Thymus (tissue), 14 donors: ENCODE measurements at places on chromosomes 7 and 10.
A peak's percentile ranks its signal among the peaks of the same experiment; 100 is the strongest.

- no peak for DNase-seq
Measured at GRCh38 chr10:43873717-43874116, 225.0 kb upstream of the ZNF32 start.

- DNase-seq = no peak
Measured at GRCh38 chr10:38032886-38033285, 22.4 kb downstream of the ZNF33A start.

DNA sequence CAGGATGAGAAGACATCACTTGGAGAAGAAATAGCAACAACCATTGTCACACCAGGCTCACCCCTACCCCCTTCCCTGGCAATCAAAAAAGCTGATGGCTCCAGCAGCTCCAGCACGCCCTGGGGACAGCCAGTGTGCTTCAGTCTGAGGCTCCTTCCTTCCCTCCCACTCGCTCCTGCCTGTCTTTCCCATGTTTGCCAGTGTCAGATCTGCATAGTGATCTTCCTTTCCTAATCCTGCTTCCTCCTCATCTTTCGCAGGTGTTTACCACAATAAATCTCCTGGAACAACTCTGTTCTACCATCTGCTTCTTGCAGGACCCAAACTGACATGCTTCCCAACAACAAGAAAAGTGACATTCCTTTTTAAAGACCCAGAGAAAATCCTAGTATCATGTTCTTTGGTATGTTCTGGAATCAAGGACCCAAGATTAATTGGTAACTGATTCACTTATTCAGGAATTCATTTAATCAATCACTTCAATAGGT, 57.1 kb downstream of the STEAP1B start:
- DNase-seq = no peak

- no peak for DNase-seq
Measured at GRCh38 chr7:50508471-50508943, 56.7 kb downstream of the DDC start.

DNA sequence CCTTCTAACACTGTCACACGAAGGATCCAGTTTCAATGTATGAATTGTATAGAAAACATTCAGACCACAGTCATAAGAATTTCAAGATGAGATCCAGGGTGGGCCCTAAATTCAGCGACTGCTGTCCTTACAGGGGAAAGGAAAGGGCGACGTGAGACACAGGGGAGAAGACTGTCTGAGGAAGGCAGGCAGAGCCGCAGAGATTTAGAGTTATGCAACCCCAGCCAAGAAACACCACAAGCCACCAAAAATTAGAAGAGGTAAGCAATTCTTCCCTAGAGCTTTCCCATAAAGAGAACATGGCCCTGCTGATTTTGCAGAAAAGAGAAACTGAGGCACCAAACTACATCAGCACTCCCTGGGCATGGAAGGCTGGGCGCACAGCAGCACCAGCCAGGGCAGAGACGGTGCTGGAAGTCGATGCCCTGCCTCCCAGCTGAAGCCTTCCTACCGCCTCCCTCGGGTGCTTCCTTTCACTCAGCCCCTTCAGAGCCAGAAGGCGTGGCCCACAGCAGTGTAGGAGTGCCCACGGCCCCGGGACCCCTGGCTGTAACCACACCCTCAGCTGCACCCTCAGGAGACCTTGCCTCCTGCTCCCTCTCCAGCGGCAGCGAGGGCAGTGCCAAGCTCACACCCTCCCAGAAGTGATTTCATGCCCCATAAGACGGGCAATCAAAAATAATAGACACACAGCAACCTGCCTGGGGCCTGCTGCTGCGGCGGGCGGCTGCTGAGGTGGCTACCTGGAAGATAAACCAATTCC, 81.0 kb upstream of the LRRC4 start:
- DNase-seq = no peak

GRCh38 chr10:94583124-94583523, 37.5 kb downstream of the HELLS start:
- no peak for DNase-seq

GRCh38 chr10:87505366-87506111, 846 bp downstream of the MINPP1 start:
- DNase-seq = no peak

GRCh38 chr7:159280008-159280407, 135.3 kb upstream of the VIPR2 start:
- DNase-seq = no peak

- no peak for DNase-seq
Measured at GRCh38 chr10:66795866-66796265, 130.0 kb upstream of the LRRTM3 start.

DNA sequence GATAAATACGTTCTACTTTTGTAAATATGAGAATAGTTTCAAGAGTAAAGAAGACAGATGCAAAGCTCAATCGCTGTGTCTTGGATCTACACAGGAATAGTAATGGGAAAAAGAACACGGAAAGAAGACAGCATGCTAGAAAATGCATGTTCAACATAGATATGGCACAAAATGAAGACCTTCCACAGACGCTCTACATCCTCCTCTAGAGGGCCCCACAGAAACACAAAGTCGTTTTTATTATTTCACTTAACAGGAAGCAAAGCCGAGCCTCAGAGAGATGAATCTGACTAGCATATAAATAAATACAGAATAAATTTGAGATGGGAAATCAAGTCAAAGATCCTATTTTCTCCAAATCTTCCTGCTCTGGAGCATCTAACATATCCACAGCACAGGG, 292.6 kb downstream of the PARD3 start:
- DNase-seq = peak; percentile 7

DNA sequence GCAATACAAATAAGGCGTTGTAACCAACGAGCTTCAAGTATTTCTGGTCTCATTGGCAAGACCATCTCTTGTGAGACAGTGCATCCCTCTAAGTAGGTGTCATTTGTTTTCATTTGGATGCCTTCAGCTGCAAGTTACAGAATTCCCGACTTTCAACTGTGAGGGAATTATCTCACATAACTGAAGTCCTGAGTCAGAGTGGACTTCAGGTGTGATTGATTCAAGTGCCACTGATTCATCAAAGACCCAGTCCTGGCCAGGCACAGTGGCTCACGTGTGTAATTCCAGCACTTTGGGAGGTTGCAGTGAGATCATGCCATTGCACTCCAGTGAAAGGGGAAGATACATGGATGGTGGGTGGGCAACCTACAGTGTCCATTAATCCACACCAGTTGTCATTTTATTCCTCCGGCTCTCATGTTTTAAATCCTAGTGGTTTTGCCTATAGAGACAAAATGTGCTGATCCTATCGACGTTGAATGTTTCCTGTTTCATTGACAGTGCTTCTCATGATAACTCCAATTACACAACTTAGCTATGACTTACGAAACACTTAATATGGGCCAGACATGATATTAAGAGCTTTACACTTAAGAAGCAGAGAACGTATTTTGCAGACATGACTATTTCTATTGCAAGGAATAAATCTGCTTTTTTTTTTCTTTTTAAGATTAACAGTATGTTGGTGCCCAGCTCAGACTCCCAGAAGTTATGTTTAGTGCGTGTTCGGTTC, 268.0 kb downstream of the FRMD4A start:
- no peak for DNase-seq

DNA sequence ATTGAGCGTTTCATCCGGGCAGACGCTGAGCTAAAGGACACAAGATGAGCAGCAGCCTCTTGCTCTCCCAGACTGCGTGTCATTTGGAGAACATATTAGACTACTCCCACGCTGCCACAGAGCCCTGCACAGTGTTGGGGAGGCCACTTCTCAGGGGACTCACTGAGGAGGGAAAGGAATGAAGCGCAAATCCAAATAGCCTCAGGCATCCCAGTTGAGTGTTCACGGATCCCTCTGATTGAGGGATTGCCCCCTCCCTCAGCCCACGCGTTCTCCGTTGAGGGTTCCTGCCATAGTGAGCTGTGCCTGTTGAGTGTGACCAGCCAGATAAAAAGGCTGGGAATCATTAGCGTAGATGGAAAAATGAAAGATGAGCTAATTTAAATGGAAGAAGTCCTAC, 563.4 kb downstream of the ACTR3B start:
- DNase-seq = no peak

DNA sequence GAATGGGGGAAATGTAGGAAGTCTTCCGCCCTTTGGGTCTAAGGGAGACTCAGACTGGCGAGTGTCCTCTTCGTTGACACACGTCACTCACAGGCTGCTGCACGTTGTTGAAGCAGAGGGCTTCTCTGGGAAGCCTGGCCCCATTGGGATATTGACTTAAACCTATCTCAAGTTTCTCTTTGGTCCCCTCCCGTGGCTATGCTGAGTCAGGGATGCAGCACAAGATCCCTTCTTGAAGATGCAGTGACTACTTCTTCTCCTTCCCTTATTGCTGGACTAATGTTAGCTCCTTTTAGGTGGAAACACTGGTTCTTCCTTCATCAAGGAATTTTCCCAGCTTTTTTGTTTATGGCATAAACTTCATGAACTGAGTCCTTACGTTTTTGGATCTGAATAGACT, 89.8 kb upstream of the CCDC71L start:
- no peak for DNase-seq

GRCh38 chr7:79531116-79531515, 77.6 kb upstream of the MAGI2 start:
- no peak for DNase-seq

- no peak for DNase-seq
Measured at GRCh38 chr10:128744811-128745305, 618.6 kb upstream of the MKI67 start.

DNA sequence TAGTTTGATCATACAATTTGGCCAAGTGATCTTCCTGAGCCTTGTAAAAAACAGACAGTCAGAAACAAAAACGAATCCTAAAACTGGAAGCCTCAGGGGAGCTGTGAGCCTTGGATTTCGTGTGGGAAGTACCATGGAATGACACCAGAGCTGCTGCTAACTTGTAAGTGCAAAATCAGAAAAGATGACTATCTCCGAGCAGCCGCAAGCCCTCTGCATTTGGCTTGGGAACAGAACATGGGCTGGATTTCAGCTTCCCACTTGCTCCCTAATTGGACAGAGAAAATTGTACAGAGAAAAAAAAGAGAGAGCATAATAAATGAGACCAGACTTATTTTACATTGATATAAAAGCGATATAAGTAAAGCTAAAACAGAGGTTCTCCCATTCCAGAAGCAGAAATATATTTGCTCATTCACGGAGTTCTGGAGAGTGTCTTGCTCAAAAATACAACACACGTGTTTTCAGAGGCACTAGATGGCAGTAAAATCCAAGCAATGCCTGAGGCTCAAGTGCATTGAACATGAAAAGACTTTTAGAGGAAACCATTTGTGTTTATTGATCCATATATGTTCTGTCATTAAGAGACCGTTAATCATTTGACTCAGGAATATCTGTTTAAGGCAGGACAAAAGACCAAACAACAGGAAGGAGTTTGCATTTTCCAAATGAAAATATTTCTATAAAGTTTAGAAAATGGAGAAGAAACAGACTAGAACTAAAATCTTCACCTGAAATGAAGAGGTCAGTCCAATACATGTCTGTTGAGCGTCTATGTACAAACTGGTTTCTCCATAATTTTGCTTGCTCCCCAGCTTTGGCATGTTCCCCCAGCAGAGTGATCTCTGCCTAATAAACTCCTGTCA, 78.3 kb upstream of the SLC26A5 start:
- no peak for DNase-seq

- no peak for DNase-seq
Measured at GRCh38 chr7:37007691-37008090, 283.4 kb upstream of the AOAH start.

GRCh38 chr7:125529249-125529648, 599.6 kb upstream of the POT1 start:
- no peak for DNase-seq

GRCh38 chr10:88505680-88506215, 77.4 kb downstream of the RNLS start:
- DNase-seq = no peak

- DNase-seq = no peak
Measured at GRCh38 chr7:30859940-30860496, 51.6 kb upstream of the AQP1 start.

DNA sequence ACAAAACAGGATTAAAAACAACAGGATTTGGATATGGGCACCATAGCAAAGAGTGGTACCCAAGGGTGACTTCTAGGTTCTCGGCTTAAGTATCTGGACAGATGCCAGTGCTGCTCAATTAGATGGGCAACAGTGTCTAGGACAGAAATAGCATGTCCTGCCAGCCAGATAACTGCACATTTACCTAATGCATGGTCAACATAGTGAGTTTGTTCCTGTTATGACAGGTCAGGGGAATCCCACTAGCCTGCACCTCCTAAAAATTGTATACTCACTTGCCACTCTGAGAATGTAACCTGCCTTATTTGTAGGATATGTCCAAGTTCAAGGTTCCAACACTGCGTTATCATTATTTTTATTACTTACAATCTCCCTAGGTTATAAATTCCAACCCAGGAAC, 471.7 kb downstream of the GRM8 start:
- DNase-seq = no peak

DNA sequence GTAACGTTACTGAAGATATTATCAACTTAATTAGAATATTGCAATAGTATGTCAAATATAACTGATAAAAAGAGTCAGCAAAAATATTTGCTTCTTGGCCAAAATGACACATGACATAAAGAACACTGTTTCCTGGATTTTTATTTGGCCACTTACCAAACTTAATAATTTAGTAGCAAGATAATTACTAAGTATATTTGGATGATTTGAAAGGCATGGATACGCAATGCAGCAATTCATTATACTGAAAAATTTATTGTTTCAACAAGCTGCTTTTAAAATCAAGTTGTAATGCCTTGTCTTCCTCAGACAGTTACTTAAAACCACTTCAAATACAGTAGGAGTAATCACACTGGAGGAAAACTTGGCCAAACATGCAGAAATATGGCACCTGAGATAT, 234.0 kb downstream of the SEMA3E start:
- DNase-seq = no peak

DNA sequence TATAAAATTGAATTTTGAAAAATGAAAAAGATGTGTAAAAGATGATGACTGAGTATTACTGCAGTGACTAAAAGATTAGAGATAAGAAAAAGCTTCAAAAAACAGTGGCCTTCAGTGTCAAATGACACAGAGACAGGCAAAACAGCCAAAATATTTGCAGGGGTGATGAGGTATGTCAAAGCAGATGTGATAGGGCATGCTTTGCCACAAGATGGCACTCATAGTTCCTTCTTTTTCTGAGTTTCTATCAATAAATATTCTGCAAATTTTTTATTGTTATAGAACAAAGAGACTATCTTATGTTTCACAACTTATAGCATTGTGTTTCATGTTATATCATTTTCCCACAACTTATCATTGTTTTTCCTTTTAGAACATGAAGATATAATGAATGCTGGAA, 344.1 kb upstream of the HPS1 start:
- DNase-seq = no peak

- no peak for DNase-seq
Measured at GRCh38 chr7:55441774-55442522, 76.8 kb downstream of the LANCL2 start.
